NCI-H187 treated with DMSO at 0.1 percent for 48 hours (cell line): ENCODE measurements at places on chromosomes 7 and 10.

- DNase-seq = no peak
Observed at GRCh38 chr7:47465191-47465590, 116.7 kb downstream of the TNS3 start.

- no peak for DNase-seq
Observed at GRCh38 chr10:121696854-121697253, 98.6 kb upstream of the FGFR2 start.

GRCh38 chr7:144842377-144842851, 6.6 kb upstream of the TPK1 start:
- DNase-seq = no peak

- no peak for DNase-seq
Observed at GRCh38 chr7:43479042-43479441, 103.9 kb upstream of the STK17A start.

GRCh38 chr7:96331233-96331632, 9.3 kb upstream of the SLC25A13 start:
- no peak for DNase-seq

DNA sequence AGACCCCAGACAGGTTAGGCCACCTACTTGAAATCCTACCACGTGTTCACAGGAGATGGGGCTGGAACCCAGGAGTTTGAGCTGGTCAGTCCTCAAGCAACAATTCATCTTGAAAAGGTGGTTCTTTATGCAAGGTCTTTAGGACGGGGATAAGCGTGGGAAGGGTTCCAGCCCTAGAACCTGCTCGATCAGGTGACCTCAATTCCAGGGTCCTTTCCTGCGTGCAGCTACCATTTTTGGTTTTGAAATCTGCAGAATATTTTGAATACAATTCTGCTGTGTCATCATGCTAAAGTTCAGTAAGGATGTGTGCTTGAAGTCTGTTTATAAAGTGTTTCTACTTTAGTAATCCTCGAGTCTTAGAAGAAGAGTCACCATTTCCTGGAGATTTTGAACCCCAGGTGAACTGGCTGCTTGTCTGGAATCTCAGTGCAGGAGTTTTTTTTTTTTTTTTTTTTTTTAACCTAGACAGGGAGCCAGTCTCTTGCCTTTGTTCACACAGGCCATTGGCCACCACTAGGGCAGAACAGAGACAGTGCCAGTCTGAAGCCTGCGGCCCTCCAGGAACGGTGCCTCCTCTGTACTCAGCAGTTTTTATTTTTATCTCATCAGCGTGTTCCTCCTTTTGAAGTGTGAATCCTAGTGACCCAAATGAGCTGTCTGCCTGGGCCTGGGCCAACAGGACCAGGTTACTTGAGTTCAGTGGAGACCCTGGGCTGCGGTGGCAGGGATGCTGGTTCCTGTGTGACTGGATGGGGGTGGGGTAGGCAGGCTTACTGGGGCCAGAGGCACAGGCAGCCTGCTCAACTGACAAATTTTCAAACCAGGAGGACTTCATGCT, 54.6 kb downstream of the EEPD1 start:
- DNase-seq = no peak

DNA sequence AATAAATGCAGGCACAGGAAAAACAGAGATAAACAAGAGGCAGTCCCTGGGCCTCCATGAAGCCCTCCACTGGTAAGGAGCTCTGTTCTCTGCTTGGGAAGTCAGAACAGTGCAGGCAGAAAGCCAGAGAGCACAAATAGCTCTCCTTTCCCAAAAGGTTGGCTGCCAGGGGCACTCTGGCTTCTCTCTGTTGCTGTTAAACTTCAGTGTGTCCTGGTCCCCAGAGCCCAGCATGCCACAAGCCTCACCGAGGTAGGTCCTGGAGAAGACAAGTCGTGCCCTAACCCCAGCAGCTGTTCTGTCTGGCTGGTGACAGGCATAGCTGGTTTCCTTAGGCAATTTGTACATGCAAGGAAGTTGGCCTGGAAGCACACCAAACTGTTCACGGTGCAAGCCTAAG, 17.3 kb downstream of the SLC16A12 start:
- DNase-seq = no peak

GRCh38 chr7:67856046-67856445, 859.4 kb downstream of the TYW1 start:
- no peak for DNase-seq
